LHCN-M2 (cell line): ENCODE measurements at places on chromosomes 6 and 20. TPM values are rescaled to one million over a fixed set of nuclear protein-coding genes. Genes with fewer than 3 reads are reported as not detected.

GRCh38 chr6:167116109-167116837 is 6.6 kb upstream of the CCR6 start:
- no peak for DNase-seq

GRCh38 chr6:170561555-170561954 is 7.4 kb downstream of the TBP start:
- DNase-seq = no peak

GRCh38 chr6:121597654-121598053 is 162.2 kb downstream of the GJA1 start:
- DNase-seq = peak; percentile 74

DNA sequence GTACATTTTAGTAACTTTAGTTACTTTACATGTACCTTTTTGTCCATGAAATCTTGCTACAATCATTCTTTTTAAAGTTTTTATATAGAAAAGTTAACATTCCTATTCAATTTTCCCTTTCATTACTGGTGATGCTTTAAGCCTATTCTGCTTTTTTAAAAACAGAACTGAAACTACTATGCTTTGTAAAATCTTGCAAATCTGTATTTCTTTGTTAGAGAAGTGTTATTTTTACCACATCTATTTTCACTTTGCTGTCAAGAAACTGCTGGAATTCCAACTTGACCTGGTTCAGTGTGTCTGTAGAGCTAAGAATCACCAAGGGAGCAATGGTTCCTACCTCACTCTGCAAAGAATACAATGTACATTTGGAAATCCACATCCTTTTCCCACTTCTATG is 21.8 kb upstream of the SAMD5 start:
- no peak for DNase-seq

GRCh38 chr6:129908356-129908755 is 47.2 kb upstream of the TMEM244 start:
- no peak for DNase-seq

DNA sequence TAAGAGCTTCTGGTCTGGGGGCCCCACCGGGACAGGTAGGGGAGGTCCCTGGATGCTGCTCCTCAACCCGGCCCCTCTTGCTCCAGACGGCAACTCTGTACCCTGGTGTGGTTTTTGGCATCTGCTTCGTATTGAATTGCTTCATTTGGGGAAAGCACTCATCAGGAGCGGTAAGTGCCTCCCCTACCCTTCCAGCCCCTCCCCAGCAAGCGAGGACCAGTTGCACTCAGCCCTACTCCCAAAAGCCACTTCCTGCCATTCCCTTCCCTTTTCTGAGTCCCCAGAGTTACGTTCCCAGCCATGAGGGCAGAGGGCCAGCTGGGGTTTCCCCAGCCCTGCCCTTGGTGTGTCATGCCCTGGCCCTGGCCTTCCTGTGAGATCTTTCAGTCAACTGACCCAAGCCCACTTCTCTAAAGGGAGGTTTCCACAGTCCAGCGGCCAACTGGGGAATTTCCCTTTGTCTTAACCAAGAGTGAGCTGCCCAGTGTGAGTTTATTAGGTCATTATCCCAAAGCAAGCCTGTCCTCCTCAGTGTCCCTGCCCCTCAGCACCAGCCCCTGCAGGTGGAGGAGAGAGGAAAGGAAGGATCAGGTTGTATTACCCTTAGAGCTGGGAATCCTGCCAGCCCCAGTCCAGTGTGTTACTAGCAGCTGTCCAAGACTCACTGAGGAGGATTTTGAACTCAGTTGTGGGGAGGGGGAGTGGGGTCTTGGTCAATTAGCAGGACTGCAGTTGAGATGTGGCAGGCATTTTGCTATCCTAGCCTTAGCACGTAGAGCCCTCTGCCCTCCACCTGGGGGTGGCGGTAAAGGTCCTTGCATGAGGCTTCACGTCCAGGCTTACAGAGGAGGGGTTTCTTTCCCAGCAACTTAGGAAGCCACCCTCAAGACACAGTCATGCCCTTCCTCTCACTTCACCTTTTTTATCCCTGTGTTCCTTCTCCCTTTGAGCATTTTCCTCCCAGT is 45.8 kb downstream of the TM9SF4 start:
- DNase-seq = peak; percentile 92

DNA sequence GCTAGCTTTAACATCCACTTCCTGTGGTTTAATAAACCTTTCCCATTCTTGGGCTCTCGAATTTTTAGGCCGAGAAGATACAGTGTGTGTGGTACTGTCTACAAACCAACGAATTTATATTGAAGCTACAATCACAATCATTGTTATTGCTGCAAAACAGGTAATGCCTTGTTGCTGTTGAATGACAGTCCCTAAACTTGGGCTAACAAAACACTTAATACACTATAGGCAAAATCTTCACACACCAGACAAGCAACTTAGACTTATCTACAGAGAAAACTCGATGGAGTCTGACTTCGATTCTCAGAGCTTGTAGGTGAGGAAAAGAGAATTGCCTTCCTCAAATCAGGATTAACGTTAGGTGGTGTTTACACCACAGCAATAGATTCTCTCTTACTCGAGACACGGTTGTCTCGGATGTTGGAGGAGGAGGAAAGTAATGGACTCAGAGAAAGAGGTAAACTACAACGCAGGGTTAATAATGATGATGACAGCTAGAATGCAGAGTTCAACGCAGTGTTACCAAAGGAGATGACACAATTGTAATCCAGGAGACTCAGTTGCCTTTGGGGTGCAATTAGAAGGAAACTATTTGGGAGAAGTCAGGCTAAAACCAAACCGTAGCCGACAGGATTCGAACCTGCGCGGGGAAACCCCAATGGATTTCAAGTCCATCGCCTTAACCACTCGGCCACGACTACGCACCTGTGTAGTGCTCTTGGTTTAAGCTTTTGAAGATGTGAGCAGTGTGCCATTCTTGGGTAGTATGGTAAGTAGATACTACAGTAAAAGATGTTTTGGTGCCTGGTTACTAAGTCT is 32.5 kb upstream of the ZNF184 start:
- DNase-seq = peak; percentile 80

The KIAA0408 gene
- total RNA-seq = 2.4 and 5.0 TPM in 2 replicates

The DSP gene
- 4.5 and 5.5 TPM in 2 replicates for total RNA-seq

The HLA-DRB1 gene
- 0.45 and 0.57 TPM in 2 replicates for total RNA-seq
